ENCODE measurements at places on chromosomes 2 and 18.

DNA sequence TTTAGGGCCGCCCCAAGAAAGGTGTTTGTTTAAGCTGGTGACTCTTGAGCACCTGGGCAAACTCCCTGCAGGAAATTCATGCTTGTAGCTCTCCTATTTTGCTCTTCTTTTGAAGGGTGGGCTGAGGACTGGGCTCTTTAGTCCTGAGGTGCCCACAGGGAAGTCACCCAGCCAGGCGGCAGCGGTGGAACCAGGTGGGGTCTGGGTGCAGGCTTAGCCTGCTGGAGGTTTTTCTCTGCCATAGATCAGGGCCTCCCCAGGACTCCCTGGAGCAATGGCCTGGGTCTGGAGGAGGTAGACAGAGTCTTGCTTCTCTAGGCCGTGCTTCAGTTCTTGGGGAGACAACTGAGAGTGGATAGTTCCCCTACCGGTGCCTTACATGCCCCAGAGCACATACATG lies 99.9 kb downstream of the CLIP4 start:
- no peak for DNase-seq

- DNase-seq, result no peak
Observed at GRCh38 chr2:103292573-103292972, 530.7 kb downstream of the TMEM182 start.

GRCh38 chr2:196987649-196988364 lies 61.3 kb upstream of the PGAP1 start:
- DNase-seq, result peak; percentile 81

GRCh38 chr2:50647381-50647780 lies 384.6 kb downstream of the NRXN1 start:
- no peak for DNase-seq

DNA sequence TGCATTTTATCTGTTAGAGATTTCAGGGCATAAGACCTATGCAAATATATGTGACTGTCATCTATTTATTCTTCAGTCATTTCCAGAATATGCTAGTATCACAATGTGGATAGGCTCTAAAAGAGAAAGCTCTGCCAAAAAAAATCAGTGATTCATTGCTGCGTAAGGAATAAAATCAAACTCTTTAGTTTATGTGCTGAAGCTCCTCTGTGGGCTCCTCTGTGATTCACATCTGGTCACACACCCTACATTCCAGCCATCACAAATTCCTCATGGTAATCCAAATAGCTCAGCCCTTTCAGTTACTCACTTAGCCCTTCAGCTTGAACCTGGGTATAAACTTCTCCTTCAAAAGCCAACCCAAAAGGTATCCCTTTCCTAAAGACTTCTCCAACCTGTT lies 21.4 kb downstream of the DLGAP1 start:
- DNase-seq, result no peak

GRCh38 chr2:241312082-241312481 lies 3.4 kb downstream of the HDLBP start:
- DNase-seq, result no peak

DNA sequence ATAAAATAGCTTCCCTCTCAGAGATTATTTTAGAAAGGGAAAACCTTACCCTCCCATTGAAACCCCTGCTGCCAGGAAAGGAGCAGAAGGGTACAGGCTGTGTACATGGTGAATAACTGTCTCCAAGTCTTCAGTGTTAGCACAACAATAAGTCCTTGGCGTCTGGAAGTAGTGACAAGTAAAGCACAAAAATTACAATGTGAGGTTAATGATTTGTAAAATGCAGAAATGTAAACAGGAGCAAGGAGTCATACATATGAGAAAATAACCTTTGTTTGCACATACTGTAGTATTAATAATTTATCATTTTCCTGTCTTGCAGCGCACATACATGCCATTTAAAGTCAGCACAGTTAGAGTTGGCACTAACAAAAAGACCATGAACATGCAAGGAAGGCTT lies 40.5 kb downstream of the ABHD3 start:
- no peak for DNase-seq

- peak; percentile 55 for DNase-seq
Observed at GRCh38 chr2:230161184-230161583, 58.6 kb downstream of the SP110 start.

DNA sequence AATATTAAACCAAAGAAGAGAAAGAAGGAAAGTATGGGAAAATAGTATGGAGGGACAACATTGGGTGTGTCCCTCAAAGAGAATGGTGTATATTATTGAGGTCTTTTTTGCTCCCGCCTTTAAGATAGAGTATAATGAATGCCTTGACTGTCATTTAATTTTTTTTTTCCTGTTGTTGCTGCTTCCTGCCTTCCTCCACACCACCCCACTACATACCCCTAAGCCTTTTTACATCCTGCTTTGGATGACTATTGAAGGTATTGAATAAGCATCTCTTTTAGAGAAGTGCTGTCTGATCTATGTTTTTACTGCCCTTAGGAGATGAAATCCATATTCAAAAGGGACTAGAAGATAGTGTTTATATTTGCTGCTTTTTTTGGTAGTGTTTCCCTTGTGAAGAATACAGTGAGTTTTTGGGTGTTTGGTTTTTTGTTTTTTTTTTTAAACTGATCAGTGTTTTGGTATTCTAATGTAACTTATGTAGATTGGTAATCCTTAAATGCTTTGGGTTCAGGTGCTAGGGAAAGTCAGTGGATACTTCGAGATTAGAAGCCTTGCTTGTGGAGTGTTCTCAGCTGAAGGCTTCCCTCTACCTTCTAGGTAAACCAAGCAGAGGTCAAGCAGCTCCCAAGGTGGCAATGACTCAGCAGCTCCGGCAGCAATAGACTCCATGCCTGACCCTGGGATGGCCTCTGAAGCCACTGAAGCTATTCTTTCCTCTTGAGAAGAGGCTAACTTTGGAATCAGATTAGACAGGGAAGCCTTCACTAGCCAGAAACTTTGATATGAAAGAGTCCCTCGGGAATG lies 5.0 kb downstream of the FZD7 start:
- no peak for DNase-seq

DNA sequence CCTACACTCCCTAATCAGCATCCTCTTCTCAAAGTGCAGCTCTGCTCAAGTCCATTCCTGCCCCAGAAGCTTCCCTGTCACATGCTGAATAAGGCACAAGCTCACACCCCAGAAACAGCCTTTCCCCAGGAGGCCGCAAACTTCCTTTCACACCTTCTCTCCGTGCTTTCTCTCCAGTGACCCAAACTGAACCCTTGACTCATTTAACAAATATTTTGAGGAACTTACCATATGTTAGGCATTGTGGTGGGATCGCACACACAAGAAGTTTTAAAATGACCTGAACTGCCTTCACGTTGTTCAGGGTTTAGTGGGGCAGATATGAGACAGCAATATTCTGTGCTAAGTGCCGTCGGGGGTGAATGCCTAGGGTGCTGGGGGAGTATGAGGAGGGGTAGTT lies 161.3 kb downstream of the INSIG2 start:
- DNase-seq, result peak; percentile 26

- DNase-seq, result no peak
Observed at GRCh38 chr2:107354175-107354574, 468.2 kb upstream of the ST6GAL2 start.

DNA sequence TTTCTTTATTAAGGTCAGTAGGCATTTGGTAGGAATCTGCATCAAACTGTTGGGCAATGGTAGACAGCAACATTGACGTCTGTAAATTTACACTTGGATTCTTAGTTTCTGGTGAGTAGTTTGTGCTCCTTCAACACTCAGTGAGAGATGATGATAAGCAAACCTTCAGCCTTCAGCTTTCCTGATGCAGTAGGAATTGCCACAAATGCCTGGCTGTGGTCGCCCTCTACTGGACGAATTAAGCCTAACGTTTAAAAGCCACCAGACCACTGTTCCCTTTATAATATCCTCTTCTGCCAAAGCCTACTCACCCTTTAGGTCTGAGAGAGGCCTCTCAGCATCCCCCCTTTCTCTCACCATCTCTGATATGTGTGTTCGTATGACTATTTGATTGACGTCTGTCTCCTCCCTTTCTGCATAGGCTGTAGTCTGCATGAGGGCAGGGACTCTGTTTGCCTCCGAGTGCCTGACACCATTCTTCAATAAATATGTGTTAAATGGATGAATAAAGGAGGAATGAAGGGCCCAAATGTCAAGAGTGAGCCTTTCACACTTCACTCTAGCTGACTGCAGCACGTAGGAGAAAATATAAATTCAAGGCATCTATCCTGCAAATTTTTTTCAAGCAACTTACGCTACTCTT lies 47.0 kb upstream of the PLEKHM3 start:
- peak; percentile 75 for DNase-seq

- peak; percentile 34 for DNase-seq
Observed at GRCh38 chr2:150486539-150487484, 655 bp downstream of the RND3 start.

- DNase-seq, result no peak
Observed at GRCh38 chr2:216348756-216349308, 23.5 kb downstream of the MARCHF4 start.

GRCh38 chr18:54679318-54680149 lies 88.5 kb downstream of the DYNAP start:
- DNase-seq, result peak; percentile 45

DNA sequence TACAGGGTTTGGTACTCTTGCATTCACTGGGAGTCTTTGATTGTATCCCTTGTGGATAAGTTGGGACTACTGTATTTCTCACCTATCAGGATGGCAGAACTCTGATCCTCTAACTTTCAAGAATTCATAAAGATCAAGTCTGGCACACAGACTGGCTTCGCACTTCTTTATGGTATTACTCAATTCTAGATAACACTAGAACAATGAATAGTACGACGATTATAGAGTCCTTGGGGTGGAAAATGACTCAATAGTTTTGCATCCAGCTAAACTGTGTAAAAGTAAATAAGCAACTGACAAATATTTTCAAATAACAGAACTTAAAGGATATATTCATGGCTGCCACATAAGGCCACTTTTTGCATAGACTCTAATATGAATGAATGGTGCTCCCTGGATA lies 103.4 kb upstream of the MEX3C start:
- DNase-seq, result no peak

- DNase-seq, result no peak
Observed at GRCh38 chr2:196183172-196183473, 11.7 kb upstream of the STK17B start.

- DNase-seq, result no peak
Observed at GRCh38 chr2:139281124-139281523, 500.9 kb upstream of the NXPH2 start.

DNA sequence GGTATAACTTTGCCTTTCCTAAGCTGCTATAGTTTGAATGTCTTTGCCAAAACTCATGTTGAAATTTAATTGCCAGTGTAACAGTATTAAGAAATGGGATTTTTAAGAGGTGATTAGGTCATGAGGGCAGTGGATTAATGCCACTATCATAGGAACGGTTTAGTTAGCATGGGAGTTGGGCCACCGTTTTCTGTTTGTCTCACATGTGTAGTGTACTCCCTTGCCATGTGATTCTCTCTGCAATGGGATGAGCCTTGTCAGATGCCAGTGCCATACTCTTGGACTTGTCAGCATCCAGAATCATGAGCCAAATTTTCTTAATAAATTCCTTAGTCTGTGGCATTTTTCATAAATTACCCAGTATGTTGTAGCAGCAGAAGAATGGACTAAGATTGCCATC lies 388.9 kb upstream of the RGPD4 start:
- no peak for DNase-seq

GRCh38 chr2:198905881-198906612 lies 551.7 kb downstream of the SATB2 start:
- peak; percentile 2 for DNase-seq

DNA sequence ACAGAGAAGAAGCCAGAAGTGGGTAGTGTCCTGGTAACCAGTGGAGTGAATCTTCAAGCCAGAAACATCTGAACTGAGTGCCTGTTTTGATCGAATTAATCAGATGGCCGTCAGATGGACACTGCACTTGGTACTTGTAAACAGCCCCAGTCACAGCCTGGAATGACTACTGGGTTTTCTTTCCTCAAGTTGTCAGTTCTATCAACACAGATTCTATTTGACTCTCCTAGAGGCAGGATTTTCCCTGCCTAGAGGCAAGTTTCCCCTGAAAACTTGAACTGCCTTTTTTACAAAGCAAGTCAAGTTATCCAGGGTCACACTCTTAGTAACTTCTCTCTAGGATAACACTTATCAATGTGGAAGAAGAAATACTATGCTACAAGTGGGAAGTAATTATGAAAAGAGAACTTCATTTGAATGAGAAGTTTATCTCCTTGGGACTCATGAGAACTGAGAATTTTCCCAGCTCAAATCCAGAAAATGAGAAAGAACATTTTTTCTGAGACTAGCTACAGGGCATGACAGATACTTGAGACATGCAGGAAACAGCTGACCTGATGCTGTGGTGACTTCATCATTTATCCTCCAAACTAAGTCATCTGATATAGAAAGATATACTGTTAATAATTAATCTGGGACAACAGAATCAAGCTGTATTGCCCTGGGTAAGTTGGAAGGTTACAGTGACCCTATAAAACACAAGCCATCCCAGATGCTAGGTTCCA lies 36.0 kb downstream of the SULT1C2 start:
- DNase-seq, result peak; percentile 43

DNA sequence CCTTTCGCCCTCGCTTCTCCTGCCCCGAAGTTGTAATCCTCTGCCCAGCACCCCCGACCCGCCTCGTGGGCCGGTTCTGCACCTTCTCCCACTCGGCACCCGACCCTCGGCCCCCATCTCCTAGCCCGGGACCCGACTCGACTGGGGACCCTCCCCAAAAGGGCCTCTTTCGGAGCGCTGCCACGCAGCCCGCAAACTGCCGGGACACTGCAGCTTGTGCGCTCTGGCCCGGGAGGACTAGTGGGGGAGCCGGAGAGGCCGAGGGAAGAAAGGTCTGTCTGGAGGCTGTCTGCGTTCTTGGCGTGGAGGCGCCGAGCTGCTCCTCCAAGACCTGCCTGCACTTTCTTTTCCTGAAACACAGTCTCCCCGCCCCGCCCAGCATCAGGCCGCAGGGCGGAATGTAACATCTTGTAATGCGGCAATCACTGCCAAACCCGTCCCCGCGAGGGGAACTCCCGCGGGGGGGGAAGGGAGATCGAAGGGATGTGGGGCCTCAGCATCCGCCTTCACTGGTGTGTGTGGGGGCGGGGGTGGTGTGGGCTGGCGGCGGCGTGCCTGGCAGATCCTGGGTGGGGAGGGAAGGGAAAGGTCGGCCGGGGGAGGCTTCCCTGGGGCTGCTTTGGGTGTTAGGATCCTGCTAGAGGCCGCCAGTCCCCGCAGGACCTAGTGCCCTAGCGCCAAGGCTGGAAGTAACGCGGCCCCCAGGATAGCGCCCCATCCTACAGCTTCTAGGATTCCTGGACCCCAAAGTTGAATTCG lies 7.4 kb downstream of the DLX2 start:
- DNase-seq, result peak; percentile 71

GRCh38 chr18:57014772-57015413 lies 132.0 kb upstream of the BOD1L2 start:
- DNase-seq, result no peak
